ENCODE measurements at places on chromosomes 3 and 15.

GRCh38 chr3:171615281-171615680 is 155.1 kb upstream of the TNIK start:
- no peak for DNase-seq

- no peak for DNase-seq
Observed at GRCh38 chr15:40155270-40155910, 5.5 kb upstream of the BUB1B start.

- no peak for DNase-seq
Observed at GRCh38 chr15:29101491-29101890, 168.1 kb downstream of the NSMCE3 start.

- DNase-seq: no peak
Observed at GRCh38 chr3:183244219-183244618, 8.8 kb upstream of the B3GNT5 start.

DNA sequence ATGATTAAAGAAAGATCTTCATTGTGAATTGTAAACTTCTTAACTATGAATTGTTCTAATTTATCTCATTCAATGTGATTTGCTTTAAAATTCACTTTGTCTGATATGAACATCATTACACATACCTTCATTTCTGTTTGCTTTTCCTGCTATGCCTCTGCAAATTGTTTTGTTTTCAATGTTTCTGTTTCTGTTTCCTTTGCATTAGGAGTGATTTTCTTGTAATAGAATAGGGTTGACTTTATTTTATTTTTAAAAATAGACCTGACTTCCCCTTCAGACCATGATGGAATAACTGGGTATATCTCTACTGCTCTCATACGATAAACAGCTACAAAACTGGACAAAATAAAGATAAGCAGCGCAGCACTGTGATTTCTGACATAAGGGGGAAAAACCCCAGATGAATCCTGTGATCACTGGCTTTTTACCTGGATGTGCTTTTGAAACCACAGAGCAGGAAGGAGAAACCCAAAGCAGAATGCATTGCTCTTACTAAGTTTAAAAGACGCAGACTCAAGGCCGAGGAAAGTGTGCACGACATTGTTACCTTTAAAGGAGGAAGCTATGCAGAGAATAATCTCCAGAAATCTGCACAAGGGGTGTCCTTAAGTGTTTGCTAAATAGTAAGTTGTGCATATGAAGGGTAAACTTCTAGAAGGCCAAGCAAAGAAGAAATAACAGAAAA is 420.2 kb downstream of the TBC1D5 start:
- DNase-seq: no peak

GRCh38 chr3:21752749-21753347 is 1.8 kb upstream of the ZNF385D start:
- no peak for DNase-seq
